Endothelial cell (in vitro differentiated cells): ENCODE measurements at places on chromosomes 13 and 19.

DNA sequence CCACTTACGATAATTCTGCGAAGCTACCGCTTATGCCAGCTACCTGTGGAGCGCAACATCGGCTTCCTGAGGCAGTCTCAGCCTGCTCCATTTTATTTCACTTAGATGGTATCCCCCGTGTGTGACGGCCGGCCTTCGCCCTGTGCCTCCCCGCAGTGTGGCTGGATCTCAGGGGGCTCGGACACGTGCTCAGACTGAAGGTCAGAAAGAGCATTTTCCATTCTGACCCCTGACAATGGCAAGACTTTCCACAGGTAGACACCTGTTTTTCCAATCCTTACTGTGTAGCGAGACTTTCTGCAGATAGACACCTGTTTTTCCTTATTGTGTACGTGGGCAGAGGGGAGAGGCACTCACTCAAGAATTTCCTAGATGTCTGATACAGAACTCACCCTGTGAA lies 52.7 kb downstream of the ATP11A start:
- DNase-seq = no peak

- peak; percentile 67 for DNase-seq
Observed at GRCh38 chr19:53772943-53773342, 51.2 kb downstream of the NLRP12 start.

DNA sequence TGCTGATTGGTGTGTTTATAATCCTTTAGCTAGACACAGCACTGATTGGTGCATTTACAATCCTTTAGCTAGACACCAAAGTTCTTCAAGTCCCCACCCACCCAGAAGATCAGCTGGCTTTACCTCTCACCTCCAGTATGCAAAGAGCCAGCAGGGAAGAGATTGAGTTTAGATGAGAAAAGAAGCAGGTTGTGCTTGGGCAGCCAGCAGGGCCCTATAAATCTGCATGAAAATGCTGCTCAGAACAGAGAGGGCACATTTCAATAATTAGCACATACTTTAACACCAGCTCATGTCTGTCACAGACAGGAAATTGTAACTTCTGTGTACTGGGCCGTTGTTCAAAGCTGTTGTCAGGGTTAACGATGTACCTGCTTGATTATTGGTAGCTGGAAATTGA lies 1204.3 kb downstream of the UQCRFS1 start:
- no peak for DNase-seq

- no peak for DNase-seq
Observed at GRCh38 chr19:17753976-17754375, 2.7 kb downstream of the FCHO1 start.

DNA sequence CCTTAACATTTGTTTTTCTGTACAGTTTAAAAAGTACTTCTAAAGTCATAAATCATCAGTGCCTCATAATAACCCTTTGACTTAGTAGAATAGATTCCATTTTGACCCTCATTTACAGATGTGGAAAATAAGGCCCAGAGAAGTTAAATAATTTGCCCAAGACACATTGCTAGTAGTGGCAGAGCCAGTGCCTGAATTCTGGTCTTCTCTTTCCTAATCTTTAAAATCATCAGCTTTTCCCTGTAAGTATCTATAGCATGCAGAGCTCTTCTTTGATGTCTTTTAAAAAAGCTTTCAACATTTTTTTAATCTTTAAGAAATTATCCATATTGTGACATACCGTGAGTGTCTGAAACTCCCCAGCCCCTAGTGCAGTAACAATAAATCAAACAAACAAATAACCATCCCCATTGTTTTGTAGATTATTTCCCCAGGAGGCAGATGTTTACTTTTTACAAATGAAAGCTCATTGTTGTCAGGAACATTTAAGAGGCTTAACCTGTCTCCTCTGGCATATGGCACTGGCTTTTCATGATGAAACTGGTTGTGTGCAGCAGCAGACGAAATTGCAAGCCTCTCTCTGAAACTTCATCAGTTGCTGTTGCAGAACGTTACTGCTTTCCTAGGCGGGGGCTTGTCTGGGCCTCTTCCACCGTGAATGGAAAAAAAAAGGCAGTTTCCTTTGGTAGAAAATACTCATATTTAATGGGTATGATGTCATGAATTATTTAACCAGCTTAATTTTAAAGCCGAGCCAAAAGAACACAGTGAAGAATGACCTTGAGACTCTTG lies 31.7 kb upstream of the PCDH8 start:
- no peak for DNase-seq

DNA sequence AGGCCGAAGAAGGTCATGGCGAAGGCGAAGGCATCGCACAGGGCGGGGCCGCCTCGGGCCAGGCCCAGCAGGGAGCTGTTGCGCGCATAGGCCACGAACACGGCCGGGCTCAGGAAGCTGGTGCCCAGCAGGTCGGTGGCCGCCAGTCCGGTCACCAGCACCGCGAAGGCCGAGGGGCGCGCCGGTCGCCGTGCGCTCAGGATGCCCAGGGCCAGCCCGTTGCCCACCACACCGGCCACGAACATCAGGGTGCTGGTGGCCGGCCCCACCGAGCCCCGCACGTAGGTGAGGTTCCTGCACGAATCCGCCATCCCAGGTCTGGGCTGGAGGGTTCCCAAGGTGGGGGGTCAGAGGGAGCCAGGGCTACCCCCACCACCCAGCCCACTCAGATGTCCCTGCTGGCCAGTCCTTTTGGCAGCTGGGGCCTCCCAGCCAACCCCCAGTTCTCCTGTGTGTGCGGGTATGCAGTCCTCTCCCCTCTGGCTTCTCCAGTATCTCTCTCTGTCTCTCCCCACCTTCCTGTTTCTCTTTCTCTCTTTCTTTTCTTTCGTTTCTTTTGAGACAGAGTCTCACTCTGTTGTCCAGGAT lies 880 bp downstream of the PTGIR start:
- no peak for DNase-seq

GRCh38 chr13:59754411-59754810 lies 409.3 kb downstream of the DIAPH3 start:
- DNase-seq = no peak

- DNase-seq = no peak
Observed at GRCh38 chr19:56974556-56975207, 134.2 kb upstream of the PEG3 start.

DNA sequence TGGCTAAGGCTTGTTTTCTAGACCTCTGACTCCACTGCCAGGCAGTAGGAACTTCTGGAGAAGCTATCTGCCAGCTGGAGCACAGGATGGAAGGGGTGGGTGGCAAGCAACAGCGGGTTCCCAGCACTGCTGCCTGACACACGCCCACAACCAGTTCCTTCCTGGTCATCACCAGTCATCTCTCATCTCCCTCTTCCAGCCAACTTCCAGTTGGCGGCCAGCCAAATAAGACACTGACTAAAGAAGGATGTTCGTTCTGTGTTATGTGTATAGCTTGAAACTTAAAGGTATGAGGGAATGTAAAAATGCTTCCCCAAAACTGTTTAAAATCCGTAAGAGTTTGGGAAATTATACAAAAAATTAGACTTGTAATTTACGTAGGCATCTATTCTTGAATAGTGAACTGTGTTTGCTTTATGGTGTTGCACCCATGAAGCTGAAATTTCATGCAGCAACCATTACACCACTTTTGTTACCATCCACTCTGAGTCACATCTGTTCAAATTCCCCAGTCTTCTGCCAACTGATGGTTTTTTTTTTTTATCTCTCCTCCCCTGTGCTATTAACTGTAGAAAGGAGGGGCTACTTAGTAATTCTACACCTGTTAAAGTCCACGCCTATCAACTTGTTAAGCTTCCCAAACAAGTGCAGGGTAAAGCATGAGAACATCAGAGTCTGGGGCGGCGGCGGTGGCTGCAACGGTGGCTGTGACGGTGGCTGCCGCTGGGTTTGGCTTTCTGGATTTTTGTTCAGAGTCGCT lies 86.2 kb upstream of the FRY start:
- DNase-seq = no peak

DNA sequence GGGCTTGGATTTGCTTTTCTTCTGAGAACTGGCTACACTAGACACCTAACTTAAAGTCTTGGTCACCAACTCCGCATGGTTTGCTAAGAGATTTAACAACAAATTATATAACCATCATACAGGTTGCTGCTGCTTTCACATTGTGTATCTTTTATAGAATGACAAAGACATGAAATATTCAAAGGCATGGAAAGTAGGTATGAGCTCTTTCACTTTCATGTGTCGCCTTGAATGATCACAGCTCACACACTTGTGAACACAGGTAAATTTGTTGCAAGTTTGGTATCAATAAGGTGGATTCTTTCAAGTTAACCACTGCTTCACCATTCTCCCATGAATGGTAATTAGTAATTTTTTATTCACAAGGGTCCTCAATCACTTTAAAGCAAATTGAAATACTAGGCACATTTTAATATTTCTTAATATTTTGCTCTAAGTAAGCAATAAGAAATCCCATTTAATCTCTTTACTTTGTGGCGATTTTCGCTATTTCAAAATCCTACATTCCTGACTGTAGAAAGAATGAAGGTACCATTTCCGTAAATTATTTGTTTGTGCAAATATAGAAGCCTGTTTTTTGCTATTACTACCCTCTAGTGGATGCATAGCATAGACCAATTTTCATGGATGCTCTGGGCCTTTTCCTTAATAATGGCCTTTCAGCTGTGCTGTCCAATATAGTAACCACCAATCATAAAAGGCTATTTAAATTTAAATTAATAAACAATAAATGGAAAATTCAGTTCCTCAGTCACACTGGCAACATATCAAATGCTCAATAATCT lies 45.5 kb upstream of the FREM2 start:
- no peak for DNase-seq

DNA sequence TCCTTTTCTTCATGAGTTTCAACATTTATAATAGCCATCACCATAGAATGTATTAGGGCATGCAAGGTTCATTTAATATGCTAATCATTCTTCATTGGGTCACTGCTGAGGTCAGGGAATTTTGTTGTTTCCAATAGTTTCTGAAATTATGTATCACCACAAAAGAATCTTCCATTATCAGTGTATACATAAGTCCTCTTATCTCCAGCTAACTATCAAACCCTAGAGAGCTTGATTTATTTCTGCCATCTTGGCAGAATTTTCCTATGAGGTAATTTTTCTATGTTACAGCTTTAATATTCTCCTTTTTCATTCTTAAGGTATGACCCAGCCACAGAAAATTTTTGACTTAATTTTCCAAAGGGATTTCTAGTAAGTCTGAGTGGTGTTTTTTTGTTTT lies 415.0 kb upstream of the SLITRK1 start:
- no peak for DNase-seq

DNA sequence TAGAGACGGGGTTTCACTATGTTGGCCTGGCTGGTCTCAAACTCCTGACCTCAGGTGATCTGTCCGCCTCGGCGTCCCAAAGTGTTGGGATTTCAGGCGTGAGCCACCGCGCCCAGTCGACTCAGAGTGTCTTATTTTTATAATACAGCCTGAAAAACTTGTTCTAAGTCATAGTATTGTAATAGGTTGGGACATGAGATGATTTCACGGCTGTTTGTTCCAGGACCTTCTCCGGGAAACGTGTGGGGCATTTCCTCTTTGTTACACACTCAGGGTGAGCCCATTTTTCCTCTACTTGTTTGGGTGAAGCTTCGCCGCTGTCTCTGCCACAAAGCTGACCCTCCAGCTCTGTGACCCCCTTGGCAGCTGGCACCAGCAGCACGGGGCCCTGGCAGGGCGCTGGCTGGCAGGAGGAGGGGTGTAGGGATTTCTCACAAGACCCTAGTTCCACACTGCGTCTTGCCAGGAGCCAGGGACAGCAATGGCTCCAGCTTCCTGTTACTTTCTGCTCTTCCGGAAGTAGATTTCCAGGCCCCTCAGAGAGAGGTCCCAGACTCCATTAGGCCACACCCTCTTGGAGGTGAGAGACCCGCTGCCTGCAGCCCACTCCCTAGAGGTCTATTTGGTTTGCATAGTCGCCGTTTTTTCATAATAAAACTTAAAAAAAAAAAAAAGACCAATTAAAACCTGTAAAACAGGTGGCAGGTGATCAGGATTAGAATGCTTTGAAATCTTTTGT lies 15.6 kb downstream of the FGF21 start:
- DNase-seq = no peak

DNA sequence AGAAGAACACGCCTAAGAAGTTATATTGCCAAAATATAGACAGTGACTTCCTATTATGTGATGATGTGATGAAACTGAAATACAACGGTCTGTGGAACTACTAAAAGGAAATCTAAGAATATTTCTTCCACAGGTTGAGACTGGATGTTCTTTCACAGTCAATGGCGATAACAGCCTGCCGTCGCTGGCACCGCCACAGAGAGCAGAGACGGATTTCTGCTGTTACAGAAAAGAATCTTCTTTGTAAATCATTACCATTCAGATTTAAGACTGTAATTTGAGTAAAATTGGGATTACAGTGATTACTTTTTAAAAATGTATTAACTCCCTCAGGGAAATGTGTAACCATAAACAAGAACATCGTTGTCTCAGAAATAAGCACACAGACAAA lies 100.8 kb downstream of the TUBGCP3 start:
- DNase-seq = no peak

DNA sequence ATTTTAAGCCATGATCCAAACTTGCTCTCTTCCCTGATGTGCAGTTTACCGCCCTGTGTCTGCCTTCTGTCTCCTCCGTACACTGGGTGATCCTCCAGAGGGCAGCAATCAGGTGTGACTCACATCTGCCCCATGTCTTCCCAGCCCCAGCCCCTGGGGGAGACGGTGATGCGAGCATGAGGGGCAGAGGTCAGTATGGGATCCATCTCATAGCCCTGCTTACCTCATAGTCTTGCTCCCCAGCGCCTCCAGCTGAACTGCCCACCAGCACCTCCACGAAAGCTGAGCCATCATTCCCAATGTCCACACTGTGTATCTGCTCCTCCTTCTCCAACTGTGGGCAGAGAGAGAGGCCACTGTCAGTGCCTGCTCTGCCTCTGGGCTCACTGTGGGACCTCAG lies 14.6 kb downstream of the XRCC1 start:
- no peak for DNase-seq

DNA sequence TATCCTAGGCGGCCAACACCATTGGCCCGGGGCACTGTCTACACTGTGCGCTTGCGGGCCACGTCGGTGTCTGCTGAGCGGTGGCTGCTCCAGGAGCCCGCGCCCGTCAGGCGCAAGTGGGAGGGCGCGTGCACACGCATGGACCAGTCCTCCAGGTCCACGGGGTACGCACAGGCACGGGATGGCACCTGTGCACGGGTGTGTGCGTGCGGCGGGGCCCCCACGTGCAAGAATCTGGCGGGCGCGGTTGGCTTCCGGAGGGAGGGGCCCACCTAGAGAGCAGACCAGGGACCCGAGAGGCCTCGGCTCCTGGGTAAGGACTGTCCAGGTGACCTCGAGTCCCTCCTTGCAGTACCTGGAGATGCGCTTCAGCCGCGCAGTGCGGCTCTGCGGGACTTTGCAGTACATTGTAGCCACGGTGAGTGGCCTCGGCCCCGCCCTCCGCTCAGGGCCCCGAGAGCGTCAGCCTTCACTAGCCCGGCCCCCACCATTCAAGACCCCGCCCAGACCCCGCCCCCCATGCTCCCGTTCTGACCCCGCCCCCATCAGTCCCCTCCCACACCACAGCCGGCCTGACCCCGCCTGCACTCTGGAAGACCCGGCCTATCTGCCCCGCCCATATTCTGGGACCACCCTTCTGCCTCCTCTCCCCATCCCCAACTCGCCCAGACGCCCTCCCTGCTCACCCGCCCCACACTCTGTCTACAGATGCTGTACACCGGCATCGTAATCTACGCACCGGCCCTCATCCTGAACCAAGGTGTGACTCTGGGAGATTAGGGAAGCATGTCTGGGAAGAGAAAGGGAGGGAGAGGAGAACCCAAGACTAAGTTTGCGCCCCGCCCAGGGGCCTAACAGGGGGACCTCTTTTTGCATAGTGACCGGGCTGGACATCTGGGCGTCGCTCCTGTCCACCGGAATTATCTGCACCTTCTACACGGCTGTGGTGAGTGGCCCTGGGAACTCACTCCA lies 2.3 kb downstream of the SLC5A5 start:
- peak; percentile 57 for DNase-seq
